ENCODE measurements at places on chromosomes 1 and 21.

GRCh38 chr1:31932491-31933316, 5.5 kb downstream of the PTP4A2 start:
- no peak for DNase-seq

DNA sequence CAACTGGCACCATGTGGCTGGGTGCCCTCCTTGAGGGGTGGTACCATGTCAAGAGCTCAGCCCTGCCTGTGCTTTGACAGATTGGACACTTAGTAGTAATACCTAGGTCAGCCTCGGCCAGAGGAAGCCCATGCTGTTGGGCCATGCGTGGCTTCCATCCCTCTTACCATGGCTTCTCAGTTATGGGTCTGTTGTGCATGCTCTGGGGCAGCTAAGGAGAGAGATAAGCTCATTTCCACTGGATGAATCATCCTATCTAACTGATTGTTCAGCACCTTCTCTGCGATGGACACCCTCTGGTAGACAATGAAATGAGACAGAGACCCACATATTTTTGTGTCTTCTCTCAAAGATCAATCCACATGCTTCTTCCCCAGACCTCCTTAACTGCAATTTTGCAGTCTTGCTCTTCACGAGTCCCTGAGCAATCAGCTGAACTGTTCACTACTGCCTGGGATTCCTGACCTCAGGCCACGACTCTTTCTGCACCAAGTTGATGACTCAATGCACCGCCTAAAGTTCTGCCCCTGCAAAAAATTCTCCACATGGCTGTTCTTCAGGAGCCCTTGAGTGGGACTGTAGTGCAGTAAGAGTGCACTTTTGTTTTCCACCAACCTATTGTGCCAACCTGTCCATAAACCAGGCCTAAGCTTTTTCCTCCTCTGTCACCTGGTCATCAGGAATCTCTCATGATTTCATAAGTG, 6.9 kb upstream of the TRIM62 start:
- no peak for DNase-seq

DNA sequence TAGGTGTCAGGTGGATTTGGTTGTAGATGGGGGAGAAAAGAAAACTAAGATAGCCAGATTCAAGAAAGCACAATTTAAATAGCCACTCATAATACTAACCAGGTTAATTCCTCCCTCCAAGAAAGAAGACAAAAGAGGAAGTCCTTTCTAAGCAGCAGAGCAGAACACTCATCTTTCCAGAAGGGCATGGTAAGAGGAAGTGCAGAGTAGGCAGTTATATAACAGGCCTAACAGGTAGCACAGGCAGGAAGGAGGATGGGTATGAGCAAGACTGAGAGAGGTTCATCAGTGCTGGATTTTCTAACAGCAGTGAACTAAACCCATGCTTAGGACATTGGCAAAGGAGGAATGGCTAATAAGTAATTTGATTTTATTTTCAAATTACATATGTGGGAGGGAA, 517.5 kb downstream of the PLPP3 start:
- no peak for DNase-seq

DNA sequence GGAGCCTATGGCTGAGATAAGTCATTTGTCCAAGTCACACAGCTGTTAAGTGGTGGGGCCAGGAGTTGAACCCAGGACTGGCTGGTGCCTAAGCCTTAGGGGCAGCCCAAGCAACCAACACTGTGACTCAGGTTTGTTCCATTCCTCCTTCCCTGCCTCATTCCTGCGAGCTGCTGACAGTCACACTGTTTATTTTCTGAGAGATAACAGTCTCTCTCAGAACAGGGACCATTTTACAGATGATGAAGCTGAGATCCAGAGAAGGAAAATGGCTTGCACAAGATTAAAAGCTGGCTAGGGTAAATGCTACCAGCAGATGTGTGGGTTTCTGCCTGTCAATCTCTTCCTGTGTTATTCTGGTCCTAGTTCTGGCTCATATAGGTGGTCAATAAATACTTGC, 24.3 kb upstream of the TCEA3 start:
- DNase-seq = no peak

DNA sequence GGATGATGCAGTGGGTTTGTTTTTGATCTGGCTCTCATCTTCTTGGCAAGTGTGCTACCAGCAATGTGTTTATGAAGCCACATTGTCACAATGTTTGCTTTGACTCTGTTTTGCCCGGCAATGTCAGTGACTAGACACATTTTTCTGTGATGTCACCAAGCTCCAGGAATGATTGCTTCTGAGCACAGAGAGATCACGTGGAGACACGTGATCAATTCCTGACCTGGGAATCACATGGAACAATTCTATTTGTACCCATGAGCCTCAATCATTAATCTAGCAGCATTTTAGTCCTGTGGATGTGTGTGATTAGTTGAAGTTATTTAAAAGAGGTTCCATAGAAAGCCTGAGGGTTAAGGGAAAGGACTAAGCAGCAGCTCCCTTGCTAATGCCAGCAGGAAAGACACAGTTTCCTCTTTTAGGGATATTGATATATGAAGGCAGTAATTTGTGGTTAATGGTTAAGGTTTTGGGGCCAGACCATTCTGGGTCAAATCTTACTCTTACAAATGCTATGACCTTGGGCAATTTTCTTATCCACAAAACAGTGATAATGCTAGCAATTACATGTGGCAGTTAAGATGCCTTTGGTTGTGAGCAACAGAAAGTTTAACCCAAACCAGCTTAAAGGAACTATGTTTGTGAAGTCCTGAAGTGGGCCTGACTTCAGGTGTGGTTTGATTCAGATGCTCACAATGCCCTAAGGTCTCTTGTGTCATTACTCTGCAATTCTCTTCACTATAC, 59.0 kb downstream of the FASLG start:
- DNase-seq = no peak

GRCh38 chr1:2233997-2234761, 6.1 kb downstream of the SKI start:
- no peak for DNase-seq
